CD8-positive, alpha-beta memory T cell (primary cell): ENCODE measurements at places on chromosomes 16 and 17.

DNA sequence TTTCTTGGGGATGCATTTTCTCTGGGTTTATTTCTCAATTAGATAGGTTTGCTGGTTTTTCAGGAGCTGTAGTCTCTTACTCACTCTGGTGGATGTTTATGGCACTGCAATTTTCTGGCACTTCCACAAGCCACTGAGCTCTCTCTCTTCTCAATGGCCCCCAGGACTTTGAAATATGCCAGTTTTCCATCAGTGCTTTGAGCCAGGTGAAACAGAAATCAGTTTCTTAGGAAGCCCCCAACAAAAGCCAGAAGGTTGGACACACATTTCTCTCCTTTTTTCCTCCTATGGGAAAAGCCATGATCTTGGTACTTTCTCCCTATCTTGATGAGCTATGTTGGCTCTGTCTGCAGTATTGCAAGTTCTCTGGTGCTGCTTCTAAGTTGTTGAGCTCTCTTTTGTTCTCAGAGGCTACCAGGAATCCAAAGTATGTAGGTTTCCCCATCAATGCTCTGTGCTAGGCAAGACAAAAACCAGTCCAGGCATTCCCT, 90.7 kb upstream of the SMIM36 start:
- no peak for DNase-seq

GRCh38 chr17:27216836-27217235, 77.1 kb upstream of the WSB1 start:
- no peak for DNase-seq

DNA sequence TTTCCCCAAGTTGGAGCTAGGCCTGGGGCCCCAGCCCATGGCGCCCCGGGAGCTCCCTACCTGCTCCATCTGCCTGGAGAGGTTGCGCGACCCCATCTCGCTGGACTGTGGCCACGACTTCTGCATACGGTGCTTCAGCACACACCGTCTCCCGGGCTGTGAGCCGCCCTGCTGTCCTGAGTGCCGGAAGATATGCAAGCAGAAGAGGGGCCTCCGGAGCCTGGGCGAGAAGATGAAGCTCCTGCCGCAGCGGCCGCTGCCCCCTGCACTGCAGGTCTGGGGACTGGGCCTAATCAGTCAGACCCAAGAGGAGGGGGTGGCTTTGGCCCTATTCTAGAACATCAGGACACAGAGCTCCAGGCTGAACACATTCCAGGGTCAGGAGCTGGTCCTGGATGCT, 1.5 kb downstream of the RNF112 start:
- DNase-seq = no peak

DNA sequence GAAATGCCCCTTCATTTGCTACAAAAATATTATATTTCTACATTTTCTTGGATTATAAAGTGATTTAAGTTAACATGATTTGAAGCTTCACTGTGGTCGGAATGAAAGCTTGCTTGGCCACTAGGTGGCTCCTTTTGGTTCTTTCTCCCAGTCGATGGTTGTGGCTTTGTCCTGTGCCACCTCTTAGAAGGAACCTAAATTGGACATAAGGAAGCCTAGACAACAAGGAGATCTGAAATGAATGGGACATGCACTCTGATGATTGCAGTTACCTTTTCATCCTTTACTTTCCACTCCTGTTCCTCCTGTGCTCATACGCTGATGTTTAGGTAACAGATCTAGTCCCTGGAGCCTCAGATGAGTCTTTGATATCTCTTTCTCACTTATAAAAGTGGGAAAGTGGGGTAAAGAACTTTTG, 39.2 kb downstream of the FTO start:
- no peak for DNase-seq
